Stimulated activated CD8-positive, alpha-beta memory T cell treated with anti-CD3 and anti-CD28 coated beads, Interleukin-2, amount 100 ng/mL, for 1 hour (primary cell): ENCODE measurements at places on chromosomes 13 and 19.

GRCh38 chr19:30629086-30629485 is 256.9 kb downstream of the ZNF536 start:
- no peak for DNase-seq

DNA sequence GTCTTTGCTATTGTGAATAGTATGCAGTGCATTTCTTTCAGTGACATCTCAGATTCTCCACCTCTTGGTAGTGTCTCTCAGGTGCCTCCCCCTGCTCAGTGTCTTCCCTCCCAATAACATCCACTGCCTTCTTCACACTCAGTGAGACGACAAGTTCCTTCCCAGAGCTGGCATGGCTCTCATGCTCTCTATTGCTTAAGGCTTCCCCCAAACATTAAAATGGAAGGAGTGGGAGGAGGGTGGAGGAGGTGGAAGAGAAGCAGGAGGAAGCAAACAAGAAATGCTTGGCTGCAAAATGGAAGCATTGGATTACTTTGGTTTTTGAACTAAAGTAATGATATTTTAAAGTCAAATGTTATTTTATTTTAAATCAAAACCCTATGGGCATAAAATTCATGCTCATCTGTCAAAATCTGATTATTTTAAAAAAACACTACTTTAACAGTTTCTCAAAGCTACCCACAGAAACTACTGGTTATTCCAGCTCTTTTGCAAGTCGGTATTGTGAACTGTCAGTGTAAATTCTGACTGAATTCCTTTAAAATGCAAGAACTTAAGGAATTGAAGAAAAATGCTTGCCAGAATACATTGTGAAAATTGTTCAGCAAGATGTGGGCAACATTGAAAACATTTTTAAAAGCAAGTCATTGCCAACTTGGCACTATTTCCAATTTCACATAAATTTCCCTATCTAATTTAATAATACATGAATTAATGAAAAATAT is 727.6 kb upstream of the ARGLU1 start:
- DNase-seq, result no peak

GRCh38 chr13:94331281-94331680 is 148.2 kb downstream of the DCT start:
- no peak for DNase-seq

DNA sequence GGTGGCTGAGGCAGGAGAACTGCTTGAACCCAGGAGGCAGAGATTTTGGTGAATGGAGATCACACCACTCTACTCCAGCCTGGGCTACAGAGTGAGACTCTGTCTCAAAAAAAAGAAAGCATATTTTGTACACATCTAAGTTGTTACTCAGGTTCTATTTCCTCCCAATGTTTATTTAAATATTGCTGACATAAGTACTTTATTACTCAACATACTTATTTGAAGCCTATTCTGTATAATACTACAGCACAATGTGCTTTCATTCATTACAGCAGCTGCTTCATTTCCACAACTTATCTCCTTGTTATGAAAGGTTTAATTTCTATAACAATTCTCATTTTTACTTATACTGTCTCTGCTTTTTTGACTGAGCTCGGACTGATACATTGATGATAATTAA is 495.7 kb downstream of the SLITRK1 start:
- no peak for DNase-seq

DNA sequence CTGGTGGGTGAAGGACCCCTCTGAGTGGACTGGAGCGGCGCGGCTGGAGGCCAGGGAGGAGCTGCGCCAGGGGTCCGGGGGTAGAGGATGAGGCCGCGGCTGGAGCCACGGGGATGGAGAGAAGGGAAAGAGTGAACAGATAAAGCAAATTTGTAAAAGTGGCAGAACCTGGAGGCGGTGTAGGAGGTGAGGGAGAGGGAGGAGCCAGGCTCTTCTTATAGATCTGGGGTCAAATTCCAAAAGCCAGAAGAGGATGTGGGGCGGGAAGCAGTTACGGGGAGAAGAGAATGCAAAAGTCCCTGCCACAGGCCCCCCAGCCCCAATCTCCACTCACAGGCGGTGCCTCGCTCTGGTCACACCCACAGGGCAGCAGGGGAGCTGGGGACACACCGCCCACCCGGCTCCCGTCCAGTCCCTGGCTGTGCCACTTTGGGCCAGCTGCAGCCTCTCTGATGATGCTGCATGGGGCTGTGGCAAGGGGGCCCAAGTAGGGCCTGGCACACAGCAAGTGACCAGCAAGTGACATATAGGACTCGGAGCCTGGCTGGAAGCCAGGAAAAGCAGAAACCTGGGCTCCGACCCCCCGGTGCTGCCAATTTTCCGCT is 11.1 kb downstream of the LRRC4B start:
- no peak for DNase-seq

DNA sequence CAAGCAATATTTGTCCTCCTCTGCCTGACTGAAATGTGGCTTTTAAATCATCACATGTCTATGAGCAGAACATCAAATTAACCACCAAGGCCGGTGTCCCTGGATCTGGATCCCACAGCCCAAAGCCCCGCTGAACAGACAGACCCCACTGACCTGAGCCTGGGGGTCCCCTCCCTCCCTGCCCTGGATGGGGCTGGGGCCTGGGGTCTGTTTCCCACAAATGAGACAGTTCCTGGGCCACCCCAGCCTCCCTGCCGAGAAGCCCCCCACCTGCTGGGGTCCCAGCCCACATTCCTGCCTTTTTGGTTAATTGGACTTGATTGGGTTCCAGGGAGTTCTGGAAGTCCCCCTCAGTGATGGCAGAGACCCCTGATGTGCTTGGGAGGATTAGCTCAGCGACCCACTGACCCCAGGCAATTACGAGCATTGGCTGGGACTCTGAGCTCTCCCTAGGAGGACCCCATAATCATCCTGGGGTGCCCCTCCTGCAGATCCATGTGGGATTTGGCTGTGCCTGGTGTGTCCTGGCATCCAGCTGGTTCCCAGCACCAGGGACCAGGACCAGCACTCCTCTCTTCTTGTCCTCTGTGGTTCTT is 19.4 kb upstream of the CPAMD8 start:
- DNase-seq, result no peak

- DNase-seq, result no peak
Observed at GRCh38 chr19:54804571-54804970, 1.2 kb downstream of the KIR2DL4 start.

DNA sequence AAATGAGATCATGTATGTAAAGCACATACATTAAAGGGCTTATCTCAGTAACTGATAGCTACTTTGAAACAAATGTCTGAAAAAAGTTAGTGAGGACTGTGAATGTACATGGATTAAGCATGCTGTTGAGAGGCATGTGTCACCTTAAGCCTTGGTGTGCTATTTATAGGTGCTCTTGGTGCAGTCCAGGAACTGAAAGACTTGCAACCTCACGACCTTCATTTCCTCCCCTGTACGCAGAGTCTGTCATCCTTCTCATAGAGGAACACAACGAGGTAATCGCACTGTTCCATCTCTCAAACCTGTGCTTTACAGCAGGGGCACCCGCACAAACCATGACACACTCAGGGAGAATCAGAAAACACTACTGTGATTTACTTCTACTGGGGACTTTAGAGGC is 65.6 kb downstream of the UFM1 start:
- no peak for DNase-seq

DNA sequence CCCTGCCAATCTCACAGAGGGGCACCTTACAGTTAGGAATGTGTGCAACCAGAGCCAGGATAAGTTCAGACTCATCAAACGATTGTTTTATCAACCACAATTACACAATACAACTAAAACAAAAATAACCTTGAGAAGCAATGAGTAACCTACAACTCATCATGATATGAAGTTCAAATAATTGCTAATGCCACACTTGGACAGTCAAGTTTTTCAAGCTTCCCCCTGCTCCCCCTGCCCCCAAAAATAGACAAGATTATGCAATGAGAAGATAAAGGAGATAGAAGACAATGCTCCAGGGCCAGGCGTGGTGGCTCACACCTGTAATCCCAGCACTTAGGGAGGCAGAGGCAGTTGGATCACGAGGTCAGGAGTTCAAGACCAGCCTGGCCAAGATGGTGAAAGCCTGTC is 13.6 kb upstream of the KPNA3 start:
- no peak for DNase-seq

GRCh38 chr13:91714855-91715254 is 316.4 kb downstream of the GPC5 start:
- DNase-seq, result no peak

DNA sequence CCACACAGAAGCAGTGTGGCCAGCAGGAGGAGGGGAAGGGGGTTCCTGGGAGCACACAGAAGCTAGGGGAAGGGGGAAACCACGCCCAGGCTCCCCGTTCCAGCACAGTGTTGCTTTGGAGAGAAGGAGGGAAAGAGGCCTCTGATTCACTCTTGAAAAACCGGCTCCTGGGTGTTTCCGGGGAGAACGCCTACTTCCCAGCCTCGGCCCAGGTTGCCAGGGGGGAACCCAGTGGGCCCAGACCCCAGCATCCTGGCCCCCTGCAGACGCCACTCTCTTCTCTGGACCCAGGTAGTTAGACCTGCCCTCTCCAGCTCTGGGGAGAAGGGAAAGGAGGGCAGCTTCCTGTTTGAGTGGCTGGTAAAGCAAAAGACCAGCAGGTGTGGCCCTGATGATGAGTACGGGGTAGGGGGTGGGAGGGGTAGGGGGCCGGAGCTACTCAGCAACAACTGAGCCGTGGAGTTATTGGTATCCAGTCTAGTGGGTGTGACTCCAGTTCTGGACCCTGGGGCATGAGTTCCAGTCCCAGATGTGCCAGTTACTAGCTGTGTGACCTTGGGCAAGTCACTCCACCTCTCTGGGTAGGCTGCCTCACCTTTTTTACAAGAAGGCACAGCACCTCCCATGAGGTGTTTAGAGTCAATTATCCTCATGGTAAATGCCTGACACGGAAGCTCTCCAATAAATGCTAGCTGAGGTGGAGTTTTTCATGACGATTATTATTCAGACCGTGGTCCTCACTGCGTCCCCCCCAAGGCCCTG is 836 bp downstream of the GIPC1 start:
- DNase-seq, result no peak

DNA sequence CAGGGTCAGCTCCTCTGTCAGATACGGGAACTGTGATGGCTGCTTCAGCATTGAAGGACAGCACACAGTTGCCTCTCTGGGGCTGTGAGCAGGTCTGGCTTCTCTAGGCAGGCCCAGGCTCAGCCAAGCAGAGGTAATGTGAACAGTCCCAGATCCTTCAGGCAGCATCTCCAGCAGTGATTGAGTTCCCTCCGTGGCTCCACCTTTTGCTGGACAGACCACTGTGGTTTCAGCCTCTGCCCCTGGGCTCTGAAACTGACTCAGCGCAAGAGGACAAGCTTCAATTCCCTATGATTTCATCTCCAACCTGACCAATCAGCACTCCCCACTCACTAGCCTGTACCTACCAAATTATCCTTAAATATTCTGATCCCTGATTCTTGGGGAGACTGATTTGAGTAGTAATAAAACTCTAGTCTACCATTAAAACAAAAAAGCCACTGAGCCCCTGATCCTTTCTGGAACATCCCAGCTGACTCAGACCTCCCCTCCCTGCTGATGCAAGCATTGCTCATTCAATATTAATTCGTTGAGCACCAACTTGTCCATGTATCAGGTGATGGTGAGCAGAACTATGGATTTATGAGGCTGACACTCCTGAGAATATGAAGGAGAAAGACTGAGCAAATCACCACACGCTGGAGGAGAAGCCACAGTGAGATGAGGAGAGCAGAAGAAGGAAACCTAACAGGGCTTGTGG is 16.7 kb downstream of the GSX1 start:
- DNase-seq, result no peak

- no peak for DNase-seq
Observed at GRCh38 chr13:109403012-109403421, 383.4 kb downstream of the IRS2 start.

DNA sequence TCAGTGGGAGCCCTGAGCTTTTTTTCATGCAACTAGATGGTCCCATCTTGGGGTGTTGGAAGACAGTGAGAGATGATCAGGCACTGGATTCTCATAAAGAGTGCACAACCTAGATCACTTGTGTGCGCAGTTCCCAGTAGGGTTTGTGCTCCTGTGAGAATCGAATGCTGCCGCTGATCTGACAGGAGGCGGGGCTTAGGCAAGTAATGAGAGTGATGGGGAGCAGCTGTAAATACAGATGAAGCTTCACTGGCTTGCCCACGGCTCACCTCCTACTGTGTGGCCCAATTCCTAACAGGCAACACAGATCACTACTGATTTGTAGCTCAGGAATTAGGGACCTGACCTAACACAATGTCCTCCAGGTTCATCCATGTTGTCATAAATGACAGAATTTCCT is 43.6 kb upstream of the UBAC2 start:
- DNase-seq, result no peak

DNA sequence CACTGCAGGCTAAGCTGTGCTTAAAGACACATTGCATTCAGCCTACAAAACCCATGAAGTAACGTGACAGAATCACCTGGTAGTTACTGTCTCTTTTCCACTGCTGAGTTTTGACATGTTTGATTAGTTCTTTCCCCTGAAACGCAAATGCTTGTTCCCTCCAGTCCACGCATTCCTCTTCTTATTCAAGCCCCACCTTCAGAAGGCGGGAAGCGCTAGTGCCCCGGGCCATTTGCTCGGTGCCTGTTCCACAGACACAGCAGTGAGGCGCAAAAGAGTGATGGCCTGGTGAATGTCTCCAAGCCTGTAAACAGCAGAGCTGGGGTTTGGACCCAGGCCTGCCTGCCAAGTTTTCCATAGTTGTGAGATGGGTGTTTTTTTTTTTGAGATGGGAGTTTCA is 10.9 kb downstream of the ACP4 start:
- DNase-seq, result no peak

DNA sequence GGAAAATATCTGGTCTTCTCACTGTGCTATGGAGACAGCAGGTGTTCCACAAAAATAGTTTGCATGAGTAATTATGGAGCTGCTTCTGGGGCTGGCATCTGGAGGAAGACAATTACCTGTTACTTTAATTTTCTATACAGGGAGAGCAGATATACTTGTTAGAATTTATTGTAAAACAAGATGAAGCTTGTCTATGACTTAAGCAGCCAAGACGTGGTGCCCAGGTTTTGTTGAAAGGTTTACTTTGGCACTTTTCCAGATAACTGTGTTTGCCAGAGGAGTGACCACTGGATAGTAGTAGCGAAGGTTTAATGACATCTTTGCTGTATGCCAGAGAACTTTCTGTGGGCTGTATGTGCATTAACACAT is 134.5 kb upstream of the KL start:
- DNase-seq, result no peak

- no peak for DNase-seq
Observed at GRCh38 chr13:30212256-30212655, 95.1 kb downstream of the KATNAL1 start.

- DNase-seq, result no peak
Observed at GRCh38 chr13:23799945-23800344, 89.3 kb downstream of the MIPEP start.

GRCh38 chr13:19150712-19151228 is 30.9 kb downstream of the TUBA3C start:
- no peak for DNase-seq
